Posterior vena cava (tissue), 2 donors: ENCODE measurements at places on chromosomes 12 and 14. TPM values are rescaled to one million over a fixed set of nuclear protein-coding genes. Genes with fewer than 3 reads are reported as not detected.
A peak's percentile ranks its signal among the peaks of the same experiment; 100 is the strongest.

CBLN3 gene
- total RNA-seq: 4.2 TPM

GRCh38 chr14:76862546-76863282 lies 36.5 kb downstream of the LRRC74A start:
- peak; percentile 45 for DNase-seq

DNA sequence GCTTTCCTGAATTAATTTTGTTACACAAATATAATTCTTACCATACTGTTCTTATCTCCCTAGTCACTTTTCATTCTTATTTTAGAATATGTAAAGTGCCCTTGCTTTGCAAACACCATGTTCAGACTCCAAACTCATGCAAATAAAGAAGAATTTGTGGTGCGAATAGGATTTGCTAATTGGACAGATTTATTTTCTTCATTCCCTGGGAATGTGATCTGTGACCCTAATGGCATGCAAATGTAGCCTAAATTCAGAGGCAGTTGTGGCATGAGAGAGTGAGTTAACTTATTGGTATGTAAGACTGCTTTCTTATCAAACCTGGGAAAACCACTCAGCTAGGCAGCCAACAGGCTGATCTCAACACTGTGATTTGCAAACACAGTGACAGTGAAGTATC lies 10.0 kb downstream of the CAPZA3 start:
- no peak for DNase-seq

- no peak for DNase-seq
Observed at GRCh38 chr14:72740504-72740961, 153.4 kb downstream of the DPF3 start.

DNA sequence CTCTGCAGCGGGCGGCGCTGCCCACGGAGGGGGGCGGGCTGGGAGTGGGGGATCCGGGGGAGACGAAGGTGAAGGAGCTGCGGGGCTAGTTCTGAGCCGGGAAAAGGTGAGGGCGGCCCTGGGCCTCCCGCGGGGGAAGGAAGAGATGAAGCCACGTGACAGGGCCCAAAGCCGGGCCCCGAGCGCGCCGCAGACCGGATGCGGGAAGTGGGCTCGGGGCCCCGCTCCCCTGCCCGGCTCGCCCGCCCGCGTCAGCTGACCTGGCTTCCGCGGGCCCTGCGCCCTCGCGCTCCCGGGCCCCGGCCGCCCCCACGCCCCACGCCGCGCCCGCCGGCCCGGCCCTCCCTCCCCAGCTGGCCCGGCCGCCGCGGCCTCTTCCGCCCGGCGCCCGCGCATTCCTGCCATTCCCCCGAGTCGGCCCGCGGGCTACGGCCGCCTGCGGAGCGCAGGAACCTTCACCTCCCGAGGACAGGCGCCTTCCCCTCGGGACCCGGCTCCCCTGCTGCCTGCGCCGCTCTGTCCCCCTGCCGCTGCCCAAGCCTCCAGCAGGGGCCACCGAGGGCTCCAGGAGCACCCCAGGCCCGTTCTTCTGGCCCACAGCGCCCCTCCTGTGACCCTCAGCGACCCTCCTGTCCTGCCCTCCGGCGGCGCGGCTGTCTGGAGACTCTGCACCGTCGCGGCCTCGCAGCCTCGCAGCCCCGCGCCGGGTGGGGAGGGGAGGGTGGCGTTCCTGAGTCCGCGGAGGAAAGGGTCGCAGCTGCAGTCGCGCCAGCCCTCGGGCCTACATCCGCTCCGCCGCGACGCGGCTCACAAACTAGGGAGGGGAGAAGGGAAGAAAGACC lies 20.4 kb downstream of the NINJ2 start:
- peak; percentile 92 for DNase-seq
